ENCODE measurements at places on chromosomes 3 and 15.

- no peak overlapping the region for H3K4me3 ChIP-seq
- no peaks in the 10 kb centered on the region for H3K27me3 ChIP-seq
- DNase-seq: no peak
- H3K4me1 ChIP-seq: peaks cover 18% of the 10 kb centered on the region
These were observed 58.5 kb downstream of the MGLL start for GRCh38 chr3:127763816-127764215.

DNA sequence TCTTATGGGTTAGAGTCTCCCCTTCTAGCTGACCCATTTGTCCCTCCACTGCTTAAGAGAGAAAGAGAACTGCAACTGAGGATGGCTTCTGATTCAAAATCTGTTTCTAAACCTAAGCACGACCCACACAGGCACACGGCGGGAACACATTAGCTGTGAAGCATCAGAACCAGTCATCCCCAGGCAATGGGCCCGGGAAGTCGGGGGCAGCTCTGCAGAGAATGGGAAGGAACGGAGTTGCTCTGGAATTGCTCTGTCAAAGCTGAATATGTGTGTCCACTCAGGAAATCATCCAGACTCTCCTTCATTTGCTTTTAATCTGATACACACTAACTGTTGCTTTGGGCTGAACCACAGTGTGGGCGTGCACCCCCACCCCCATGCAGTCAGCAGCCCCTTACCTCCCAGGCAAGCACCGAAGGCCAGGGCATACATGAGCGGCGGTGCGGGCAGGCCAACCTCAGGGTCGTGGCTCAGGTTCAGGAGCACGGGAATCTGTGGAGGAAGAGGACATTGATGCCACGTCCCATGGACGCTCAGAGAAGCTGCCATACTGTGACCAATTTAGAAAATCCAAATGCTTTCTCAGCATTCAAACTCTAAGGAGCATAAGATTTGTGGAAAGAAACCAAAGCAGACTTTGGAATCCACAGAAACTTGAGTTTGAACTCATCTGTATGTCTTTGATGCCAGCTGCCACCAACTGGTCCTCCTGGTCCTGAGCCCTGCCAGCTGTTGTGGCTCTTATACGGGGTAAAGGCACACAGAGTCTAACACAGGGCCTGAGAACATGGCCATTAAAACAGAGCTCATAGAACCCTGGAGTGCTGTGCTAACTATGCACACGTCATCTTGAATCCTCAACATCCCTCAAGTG lies 247.9 kb downstream of the OCA2 start:
- H3K27me3 ChIP-seq: no peaks in the 10 kb centered on the region
- no peak for DNase-seq
- peaks cover 3% of the 10 kb centered on the region for H3K4me1 ChIP-seq

- no peak overlapping the region for H3K27ac ChIP-seq
- H3K4me3 ChIP-seq: no peak overlapping the region
- no peaks in the 10 kb centered on the region for H3K27me3 ChIP-seq
- no peak for DNase-seq
- no peaks in the 10 kb centered on the region for H3K36me3 ChIP-seq
- H3K4me1 ChIP-seq: peaks cover 10% of the 10 kb centered on the region
These were observed 80.7 kb upstream of the GSK3B start for GRCh38 chr3:120174811-120175539.

DNA sequence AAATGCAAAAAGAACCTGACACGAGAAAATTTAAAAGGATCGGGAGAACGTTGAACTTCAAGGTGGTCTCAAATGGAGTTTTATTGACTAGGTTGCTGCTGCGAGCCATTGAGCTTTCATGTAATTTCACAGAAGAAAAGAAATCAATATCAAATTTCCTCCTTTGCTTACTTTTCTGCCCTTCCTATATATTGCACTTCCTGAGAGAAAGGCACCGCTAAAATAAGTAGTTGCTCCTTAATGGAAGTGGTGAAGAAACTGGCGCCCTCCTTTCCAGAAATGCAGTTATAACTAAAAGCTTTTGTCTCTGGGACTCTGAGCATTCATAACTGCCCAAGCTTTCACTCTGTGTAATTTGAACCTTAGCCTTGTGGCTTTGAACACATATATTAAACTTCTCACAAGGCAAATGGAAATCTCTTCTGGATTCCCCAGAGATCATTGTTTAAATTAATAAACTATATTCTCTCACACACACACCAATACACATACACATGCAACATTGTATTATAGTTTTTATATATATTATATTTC lies 13.4 kb downstream of the EID1 start:
- no peak overlapping the region for H3K4me3 ChIP-seq
- no peak for DNase-seq
- no peaks in the 10 kb centered on the region for H3K4me1 ChIP-seq

DNA sequence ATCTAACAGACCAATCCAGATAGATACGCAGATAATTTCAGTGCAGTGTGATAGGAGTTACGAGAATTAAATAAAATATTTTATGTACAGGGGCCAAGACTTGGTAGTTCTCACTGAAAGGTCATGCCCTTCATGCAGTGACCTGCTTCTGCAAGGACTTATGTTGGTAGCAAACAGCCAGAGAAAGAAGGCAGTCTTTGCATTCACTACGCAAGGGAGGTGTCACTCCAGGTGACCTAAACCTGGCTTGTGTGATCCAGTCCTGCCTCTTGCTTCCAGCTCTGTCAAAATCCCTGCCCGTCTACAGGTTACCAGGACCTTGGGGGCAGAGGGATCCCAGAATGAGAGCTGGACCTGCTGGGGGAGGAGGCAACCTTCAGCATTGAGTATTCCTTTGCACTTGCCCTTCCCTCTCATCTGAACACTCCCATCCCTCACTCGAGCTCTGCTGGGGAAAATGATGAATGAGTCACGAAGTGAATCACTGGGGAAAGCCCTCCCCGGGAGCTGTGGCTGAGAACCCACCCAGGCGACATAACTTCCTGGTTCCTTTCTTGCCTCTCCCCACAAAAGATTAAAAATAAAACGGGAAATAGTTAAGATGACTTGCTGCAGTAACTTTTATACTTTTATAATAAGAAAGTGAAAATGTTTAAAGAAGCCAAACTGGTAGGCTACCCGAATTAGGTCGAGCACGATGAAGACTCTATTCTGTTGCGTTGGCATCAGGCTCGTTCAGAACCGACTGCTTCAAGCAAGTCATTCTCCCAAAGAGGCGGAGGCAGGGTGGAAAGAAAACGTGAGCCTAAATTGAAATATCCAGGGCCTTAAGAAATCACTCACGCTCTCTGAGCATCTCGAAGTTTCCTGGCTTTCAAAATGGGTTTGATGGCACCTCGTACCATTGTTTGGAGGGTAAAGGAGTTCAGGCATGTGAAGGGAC lies 216.1 kb downstream of the SLCO3A1 start:
- H3K27me3 ChIP-seq: no peaks in the 10 kb centered on the region
- H3K36me3 ChIP-seq: no peaks in the 10 kb centered on the region
- H3K4me1 ChIP-seq: peaks cover 3% of the 10 kb centered on the region
- H3K4me3 ChIP-seq: no peak overlapping the region
- DNase-seq: no peak

DNA sequence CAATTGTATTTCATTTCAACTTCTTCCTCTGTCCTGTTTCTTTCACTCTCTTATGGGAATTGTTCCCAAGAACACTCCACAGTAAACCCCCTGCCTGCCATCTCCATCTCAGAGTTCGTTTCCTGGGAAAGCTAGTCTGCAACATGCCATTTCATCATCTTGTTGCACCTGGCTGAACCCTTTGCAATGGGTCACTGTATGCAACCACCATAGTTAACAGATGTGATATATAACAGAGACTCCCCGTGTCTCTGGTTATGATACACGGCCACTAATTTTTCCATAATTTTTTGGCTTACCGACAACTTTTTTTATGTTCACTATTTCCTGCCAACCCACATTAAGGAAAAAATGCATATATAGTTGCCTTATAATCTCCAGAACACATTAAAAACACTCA lies 95.5 kb downstream of the CHST2 start:
- no peak overlapping the region for H3K4me3 ChIP-seq
- no peak for DNase-seq

Measured in cardiac muscle cell (in vitro differentiated cells and primary cell).